Activated CD4-positive, alpha-beta memory T cell treated with anti-CD3 and anti-CD28 coated beads, Interleukin-2, amount 10 ng/mL, durations not matched to agents 7 days and 5 days (primary cell): ENCODE measurements at places on chromosomes 2 and 18. TPM values are rescaled to one million over a fixed set of nuclear protein-coding genes. Genes with fewer than 3 reads are reported as not detected.

Gene HAAO
- total RNA-seq = 0.28 TPM

Gene ZNF804A
- total RNA-seq = not detected

Gene KCNF1
- not detected for total RNA-seq

Gene ADCYAP1
- total RNA-seq = not detected

Gene PJVK
- total RNA-seq = 0.91 TPM

Gene NOL4
- total RNA-seq = not detected

Gene SLC19A3
- total RNA-seq = not detected

Gene ERBB4
- total RNA-seq = not detected

Gene ALPG
- not detected for total RNA-seq

Gene FIGN
- not detected for total RNA-seq

Gene OR6B2
- total RNA-seq = not detected

Gene TRMT61B
- total RNA-seq = 14.1 TPM

Gene REG1B
- total RNA-seq = not detected

Gene CNOT11
- 60.3 TPM for total RNA-seq

Gene DCC
- total RNA-seq = not detected

Gene MEP1B
- total RNA-seq = 0.13 TPM

Gene PASK
- total RNA-seq = 58.9 TPM

Gene PAX8
- 1.7 TPM for total RNA-seq

Gene C2orf80
- total RNA-seq = not detected

Gene FAP
- total RNA-seq = not detected

Gene CNTNAP5
- total RNA-seq = not detected

Gene SATB2
- total RNA-seq = 0.18 TPM

Gene RFTN2
- total RNA-seq = not detected

Gene SLC9A4
- total RNA-seq = 0.15 TPM

Gene POTEI
- not detected for total RNA-seq

Gene LYPD1
- not detected for total RNA-seq

Gene GCA
- 15.4 TPM for total RNA-seq

Gene G6PC2
- total RNA-seq = not detected

Gene SCTR
- total RNA-seq = not detected

Gene EPB41L3
- total RNA-seq = 0.86 TPM

Gene KCNJ13
- not detected for total RNA-seq

Gene CD226
- 111 TPM for total RNA-seq

Gene EFEMP1
- not detected for total RNA-seq

Gene SIX2
- not detected for total RNA-seq

Gene SPHKAP
- not detected for total RNA-seq
